Activated gamma-delta T cell treated with anti-CD3 and anti-CD28 coated beads, Interleukin-2, amount 50 U/mL, for 16 hours (primary cell): ENCODE measurements at places on chromosomes 2 and 18.

GRCh38 chr2:191048073-191048472 is 34.1 kb upstream of the STAT1 start:
- no peak for DNase-seq

DNA sequence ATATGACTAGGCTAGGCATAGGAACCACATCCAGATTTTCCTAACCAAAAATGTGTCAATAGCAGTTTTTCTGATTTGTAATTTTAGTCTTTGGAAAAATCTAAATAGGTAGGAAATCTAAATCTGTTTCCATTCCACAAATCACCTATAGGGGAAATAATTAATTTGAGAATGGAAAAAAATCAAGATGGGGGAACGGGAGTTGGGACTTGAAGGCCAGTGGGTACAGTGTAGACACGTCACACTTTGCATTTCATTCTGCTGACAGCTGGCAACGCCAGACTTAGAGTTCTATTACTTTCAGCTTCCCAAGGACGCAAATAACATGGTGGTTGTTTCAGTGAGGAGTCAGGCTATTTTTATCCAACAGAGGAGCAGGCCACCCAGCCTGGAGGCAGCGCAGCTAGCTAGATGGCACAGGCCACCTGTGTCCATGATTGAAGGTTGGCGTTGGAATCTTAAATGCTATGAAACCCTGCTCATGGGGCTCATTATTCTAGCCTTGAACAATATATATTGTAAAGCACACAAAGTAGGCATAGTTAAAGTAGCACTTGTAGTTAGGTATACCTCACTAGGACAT is 23.4 kb downstream of the HNRNPA3 start:
- DNase-seq: no peak

- no peak for DNase-seq
Measured at GRCh38 chr2:223688094-223688835, 86.1 kb upstream of the SCG2 start.

DNA sequence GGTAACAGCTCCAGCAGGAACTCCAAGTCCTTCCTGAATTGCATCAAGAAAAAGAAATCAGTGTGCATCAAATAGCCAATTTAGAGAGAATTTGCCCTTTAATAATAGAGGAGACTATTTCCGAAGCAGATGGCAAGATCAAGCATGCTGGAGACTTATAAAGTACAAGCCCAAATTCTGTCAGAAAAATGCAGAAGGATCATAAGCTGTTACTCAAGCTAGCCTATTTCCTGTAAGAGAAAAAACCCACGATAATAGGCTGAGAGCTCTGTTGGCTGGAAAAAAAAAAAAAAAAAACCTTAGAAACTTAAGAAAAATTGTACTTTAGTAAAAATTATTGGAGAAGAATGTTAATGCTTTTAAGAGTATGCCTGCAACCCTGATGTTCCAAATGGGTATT is 24.4 kb upstream of the ITM2C start:
- no peak for DNase-seq

DNA sequence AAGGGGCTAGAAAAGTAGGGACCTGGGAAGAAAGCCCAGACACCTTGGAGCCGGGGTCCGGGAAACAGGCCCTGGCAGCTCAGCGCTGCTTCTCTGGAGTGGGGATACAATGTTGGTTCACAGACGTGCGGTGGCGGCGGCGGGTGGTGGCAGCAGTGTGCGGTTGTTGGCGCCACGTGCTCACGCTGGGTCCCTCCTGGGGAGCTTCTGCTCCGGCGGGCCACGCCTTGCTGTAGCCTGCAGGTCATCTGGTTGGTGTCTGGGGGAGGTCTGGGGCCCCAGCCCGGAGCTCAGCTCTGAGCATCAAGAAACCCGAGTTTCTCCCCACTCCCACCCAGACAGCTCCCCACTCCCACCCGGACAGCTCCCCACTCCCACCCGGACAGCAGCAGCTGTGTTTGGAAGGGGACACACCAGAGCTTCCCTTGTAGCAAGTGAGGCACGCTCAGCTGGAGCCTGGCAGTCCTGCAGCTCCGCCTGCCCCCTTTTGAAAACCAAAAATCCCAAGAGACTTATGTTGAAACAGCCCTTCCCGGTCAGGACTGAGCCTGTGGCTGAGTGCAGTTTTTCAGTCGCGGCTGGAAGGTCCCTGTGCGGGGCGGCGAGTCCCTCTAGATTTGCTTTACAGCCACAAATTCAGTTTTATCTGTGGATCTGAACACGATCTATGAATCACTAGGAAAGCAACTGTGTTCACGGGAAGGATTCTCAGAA is 46.9 kb downstream of the NFATC1 start:
- no peak for DNase-seq

DNA sequence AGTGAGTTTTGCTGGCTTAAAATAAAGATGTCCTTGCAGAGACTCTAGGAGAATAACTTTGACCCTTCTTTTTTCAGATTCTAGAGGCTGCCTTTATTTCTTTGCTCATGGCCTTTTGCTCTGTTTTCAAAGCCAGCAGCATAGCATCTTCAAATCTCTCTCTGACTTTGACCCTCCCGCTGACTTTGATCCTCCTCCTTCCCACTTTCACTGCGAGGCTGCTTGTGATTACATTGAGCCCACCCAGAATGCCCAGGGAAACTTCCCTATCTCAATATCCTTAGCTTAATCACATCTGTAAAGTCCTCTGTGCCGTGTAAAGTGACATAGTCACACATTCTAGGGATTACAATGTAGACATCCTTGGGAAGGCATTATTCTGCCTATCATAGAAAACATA is 23.9 kb downstream of the TACR1 start:
- no peak for DNase-seq

DNA sequence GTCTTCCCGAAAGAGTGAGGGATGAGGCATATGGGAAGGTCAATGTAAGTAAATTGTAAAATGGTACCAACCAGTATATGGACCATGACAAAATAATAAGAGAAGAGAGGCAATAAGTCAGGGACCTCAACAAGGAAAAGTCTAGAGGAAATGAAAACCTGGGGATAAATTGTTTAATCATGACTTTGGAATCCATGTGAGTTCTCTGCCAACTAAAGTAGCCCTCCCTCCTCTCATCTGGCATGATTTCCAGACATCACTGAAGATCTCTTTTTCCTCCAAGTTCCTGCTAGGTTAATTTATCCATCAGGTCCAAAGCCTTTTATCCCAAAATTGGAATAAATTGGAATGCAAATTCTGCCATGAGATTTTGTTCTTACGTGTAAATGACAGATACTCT is 417.9 kb downstream of the NRXN1 start:
- no peak for DNase-seq

DNA sequence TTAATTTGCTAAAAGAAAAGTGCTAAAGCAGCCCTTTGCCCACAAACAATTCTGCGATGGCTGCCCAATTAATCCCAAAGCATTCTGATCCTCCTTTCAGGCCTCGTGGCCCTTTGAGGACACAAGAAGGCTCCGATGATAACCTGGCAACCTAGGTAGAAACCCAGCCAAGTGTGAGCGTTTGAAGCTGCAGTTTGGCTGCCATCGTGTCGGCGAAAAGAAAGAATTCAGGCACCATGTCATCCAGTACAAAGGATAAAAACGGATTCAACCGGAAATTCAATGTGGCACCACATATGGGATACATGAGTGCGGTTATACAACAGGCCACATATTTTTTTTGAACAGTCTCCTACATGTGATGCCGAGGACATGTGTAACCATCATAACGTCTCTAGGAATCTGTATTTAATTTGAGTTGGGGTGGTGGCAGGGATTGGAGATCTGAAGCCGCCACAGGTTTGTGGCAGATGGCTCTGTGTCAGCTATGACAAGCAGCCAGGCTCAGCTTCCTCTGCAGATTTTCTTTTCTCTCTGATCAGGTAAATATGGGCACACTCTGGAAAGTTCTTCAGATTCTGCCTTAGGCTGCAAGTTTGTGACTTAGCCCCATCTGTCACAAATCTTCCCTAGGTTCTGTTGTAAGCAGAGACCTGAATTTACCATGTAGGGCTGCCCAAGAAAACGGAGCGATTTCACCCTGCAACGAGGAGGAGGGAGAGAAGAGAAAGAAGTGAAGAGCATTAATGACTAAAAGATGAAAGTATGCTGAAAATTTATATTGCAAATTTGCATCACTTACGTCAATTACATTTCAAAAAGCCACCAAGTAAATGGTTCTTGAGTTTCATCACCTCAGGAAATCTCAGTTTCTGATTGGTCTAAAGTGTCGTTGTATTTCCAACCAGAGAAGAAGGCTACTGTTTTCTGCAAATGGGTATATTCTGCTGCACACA is 573.2 kb downstream of the ZEB2 start:
- DNase-seq: no peak

GRCh38 chr2:43268066-43268953 is 41.9 kb upstream of the ZFP36L2 start:
- no peak for DNase-seq

- no peak for DNase-seq
Measured at GRCh38 chr2:37168217-37168981, 11.6 kb upstream of the EIF2AK2 start.

DNA sequence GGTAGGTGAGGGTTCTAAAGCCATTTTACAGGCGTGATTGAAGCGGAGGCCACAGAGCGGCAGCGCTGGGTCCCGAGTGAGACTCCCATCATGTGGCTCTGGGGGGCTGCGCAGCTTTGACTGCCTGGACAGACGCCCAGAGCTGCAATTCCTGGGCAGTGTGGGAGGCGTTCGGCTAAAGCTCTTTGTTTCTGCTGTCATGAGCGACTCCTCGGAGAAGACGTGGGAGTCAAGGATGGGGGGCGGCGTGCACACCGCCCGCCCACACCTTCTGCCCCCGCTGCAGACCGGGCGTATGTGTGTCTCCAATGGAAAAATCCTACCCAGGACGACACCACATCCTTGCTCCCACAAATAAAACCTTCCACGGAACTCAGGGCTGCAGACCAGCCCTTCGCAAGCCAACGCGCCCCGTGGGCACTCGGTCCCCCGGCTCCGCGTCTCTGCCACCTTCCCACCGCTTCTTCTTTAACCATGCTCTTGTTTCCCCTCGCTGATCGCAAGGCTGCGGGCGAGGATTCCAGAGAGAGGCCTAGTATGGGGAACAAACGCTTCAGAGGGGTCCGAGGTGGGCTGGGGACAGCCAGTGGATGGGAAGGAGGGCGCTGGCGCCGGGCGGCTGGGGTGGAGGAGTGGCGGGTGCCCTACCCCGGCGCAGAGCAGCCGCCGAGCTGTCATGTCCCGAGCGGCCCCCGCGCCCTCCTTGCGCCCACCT is 680 bp upstream of the LBH start:
- DNase-seq: no peak

GRCh38 chr2:136246086-136246669 is 128.2 kb upstream of the CXCR4 start:
- no peak for DNase-seq

DNA sequence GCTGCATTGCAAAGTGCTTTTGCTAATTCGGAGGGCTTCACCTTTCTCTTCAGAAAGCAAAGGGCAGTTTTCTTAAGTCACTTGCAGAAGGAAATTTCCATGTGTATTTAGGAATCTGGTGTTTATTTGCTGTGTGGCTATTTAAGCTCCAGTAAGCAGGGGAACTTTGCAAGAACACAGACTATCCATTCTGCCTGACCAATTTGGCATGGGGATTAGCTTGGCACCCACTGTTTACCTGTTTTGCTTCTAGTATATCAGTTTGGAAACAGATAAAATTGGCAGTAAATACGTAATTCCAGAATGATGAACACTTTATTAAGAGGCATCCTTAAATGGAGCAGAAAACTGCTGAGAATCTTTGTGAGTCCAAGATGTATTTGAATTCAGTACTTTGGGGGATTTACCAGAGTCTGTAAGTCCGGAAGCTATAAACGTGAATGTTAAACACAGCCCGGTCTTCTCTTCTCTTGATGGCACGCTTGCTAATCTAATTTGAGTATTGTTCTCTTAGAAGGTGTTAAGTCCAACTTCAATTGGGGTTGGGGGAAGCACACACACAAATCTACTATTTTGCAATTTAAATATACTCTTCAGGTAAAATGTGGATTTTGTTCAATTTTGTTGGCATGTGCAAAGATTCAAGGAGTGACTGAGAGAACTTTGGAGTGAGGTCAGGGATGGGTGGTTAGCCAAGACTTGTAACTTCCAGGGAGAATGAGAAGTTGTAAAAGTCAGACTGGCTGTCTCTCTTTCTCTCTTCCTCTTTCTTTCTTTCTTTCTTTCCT is 650 bp downstream of the ACKR3 start:
- no peak for DNase-seq

GRCh38 chr2:101063352-101064124 is 61.4 kb downstream of the RPL31 start:
- no peak for DNase-seq

- no peak for DNase-seq
Measured at GRCh38 chr2:198304859-198305258, 500.5 kb downstream of the PLCL1 start.

DNA sequence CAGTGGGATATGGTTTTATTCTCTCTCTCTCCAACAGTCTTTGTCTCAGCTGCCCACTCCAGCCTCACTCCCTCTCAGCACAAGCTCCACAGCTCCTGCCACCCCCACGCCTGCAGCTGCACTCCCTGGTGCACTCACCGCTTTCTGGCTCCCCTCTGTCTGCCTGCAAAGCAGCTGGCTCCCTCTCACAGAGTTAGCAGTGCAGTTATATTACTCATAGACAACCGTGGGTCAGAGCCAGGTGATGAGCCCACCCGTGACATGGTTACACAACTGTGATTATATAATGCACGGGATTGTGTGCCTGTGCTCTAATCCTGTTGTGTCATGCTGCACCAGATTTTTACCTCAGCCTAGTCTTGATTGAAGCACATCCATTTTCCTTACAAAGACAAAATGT is 276.9 kb upstream of the CHAC2 start:
- no peak for DNase-seq

GRCh38 chr2:217993817-217994463 is 8.9 kb downstream of the TNS1 start:
- DNase-seq: peak; percentile 24

- DNase-seq: no peak
Measured at GRCh38 chr18:621291-622043, 24.7 kb downstream of the CLUL1 start.

- no peak for DNase-seq
Measured at GRCh38 chr18:9366126-9366714, 31.6 kb downstream of the TWSG1 start.

DNA sequence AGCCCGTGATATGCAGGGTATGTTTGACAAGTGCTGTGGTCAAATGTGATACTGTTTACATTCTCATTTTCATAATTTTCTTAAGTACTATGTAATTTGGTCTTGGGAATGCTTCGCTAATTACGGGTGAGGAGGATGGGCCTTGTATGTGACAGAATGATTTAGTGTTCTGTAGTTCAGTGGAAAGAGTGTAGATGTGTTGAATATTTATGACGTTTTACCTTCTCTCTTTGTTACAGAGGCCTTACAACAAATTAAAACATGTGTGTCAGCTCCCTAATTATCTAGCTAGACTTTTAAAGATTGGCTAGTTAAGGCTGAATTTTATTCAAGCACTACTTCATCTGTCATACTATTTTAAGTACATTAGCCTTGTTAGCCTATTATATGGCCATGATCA is 10.6 kb upstream of the CHRNA1 start:
- no peak for DNase-seq
